ENCODE measurements at places on chromosomes 1 and 21.

DNA sequence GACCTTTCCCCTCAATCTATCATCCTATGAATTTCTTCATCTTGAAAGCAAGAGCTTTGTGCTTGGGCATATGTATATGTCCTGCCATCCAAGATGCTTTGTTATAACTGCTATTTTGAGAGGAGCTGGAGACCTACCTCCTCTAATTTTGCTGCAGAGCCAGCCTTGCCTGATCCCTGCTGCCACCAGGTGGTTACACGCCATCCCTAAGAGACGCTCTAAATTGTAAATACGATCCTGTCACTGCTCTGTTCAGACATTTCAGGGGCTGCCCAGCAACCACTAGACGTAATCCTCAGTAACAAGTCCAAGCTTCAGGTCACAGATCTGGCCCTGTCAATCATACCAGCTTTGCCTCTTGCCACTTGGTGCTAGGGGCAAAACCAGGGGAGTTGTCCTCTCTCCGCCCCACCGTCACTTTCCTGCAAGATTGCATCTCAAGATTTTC lies 32.9 kb downstream of the GPA33 start:
- peak; percentile 42 for DNase-seq

DNA sequence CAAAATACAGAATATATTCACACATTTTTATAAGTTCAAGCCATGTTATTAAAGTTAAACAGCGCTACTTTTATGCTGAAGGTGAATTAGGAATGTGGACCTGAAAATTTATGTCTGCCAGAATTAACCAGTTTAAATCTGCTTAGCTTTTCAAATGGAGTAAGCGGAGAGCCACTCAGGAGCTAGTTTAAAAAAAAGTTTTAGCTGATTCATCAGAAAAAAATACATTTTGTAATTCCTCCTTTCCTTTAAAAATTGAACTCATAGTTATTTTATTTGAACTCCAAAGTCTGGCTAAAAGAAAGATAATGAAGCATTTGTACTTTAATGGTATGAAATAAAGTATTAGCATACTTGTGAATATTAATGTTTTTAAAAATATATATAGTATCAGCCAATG lies 21.2 kb downstream of the C21orf91 start:
- no peak for DNase-seq

DNA sequence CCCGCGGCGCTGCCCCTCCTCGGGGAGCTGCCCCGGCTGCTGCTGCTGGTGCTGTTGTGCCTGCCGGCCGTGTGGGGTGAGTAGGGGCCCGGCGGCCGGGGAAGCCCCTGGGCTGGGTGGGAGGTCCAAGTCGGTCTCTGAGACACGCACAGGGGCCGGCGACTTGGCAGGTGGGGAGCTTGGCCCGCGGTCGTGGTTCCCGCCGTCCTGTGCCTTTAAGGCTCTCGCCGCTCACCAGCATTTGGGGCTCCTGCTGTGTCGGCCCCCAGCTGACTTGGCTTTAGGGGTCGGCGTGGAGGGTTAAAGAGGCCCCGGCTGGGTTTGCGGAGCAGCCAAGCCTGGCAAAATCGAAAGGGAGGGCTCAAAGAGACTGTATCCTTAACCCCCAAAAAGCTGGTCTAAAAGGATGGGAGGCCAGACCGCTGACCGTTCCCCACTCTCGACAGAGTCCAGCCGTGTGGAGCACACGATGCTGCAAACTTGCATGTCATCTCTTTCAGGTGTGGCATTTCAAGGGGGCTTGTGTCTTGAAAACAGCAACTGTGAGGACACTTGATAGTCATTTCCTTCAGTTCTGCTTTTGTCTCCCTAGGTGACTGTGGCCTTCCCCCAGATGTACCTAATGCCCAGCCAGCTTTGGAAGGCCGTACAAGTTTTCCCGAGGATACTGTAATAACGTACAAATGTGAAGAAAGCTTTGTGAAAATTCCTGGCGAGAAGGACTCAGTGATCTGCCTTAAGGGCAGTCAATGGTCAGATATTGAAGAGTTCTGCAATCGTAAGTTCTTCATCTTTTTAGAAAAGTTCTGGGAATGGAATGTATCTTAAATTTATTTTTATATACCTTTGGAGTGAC lies 540 bp downstream of the CD55 start:
- peak; percentile 70 for DNase-seq

DNA sequence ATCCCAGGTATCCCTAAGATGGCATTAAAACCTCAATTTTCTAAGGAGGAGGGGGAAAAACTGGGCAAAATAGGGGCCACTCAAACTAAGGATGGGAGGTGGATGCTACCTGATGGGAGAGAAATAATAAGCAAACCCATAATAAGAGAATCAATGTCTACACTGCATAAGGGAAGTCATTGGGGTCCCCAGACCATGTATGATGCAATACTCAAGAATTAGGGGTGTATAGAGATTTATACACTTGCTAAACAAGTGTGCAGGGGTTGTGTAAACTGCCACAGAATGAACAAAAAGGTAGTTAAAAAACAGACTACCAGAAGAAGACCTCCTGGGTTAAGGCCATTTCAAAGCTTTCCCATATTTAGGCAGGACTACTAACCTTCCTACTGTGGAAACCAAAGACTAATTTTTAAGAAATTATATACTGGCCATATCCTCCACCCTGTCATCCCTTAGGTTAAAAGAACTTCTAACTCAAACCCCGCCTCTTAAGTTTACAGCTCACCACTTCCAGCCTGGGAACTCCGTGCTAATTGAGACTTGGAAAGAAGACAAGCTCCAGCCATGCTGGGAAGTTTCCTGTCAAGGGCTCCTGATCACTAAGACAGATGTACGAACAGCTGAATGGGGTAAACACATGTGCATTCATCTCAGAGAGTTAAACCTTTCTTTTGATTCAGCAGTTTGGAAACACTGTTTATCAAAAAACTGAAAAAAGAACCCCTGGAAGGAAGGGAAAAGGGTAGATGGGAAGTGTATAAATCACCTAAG lies 64.4 kb upstream of the TLR5 start:
- no peak for DNase-seq

DNA sequence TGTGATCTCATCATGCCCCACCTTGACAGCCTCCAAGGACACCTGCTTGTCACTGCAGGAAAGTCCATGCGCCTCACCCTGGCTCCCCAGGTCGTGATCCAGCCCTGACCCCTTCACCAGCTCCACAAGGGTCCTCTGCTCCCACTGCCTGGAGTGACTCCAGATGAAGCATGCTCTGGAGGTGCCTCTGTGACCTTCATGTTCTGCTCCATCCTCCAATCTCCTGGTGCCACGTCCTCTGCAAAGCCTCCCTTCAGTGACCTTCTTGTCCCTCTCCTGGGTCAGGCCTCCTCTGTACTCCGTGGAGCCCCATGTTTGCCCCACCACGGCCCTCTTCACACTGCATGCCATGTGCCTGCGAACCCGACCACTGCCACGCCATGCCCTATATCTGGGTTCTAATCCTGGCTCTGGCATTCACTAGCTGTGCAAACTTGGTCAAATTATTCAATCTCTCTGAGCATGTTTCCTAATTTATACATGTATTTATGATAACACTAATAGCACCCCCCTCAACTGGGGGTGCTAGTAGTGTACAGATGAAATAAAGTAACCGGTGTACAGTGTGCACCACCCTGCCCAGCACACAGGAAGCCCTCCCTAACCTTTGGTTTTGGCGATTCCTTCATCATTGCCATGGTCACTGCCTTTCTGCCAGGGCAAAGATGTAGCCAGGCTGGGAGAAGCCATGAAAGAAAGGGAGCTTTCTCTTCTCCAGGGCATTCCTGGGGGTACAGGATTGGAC lies 77.4 kb downstream of the STUM start:
- DNase-seq: no peak

DNA sequence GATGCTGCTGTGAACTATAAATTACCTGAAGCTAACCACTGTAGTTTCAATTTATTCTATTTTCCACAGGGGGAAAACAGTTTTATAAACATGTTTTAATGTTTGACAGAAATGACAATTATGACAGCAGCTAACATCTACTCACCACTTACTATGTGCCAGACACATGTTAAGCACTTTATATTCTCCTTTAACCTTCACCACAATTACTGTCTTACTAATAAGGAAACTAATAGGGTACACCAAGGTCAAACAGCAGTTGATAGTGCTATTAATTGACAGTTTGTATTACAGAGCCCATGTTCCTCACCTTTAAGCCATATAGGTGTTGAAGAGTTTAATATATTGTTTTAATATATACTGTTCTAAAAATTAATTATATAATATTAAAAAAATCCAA lies 146.4 kb downstream of the EVI5 start:
- DNase-seq: no peak

GRCh38 chr1:230568008-230568407 lies 74.3 kb upstream of the COG2 start:
- DNase-seq: no peak

- no peak for DNase-seq
These were observed 8.9 kb upstream of the ITLN2 start for GRCh38 chr1:160963521-160963920.
